ENCODE measurements at places on chromosomes 1 and 21.

DNA sequence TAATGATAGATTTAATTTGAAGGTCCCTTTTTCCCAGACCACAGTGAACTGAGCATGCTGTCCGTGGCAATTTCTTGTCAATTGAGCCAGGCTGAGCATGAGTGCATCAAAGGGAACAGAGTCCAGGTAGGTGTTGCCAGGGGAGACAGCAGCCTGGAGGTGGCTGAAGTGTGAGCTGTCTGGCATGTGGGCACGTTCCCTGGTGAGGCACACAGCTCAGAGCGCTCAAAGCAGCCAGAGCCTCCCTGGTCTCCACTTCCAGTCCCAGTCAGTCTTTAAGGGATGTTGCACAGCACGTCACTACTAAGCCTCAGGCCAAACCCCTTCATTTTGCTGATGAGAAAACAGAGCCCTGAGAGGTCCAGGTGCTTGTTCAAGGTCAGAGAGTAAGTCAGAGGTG lies 251.4 kb downstream of the MATN1 start:
- no peak for DNase-seq

GRCh38 chr1:206796116-206796515 lies 23.8 kb upstream of the IL10 start:
- no peak for DNase-seq

DNA sequence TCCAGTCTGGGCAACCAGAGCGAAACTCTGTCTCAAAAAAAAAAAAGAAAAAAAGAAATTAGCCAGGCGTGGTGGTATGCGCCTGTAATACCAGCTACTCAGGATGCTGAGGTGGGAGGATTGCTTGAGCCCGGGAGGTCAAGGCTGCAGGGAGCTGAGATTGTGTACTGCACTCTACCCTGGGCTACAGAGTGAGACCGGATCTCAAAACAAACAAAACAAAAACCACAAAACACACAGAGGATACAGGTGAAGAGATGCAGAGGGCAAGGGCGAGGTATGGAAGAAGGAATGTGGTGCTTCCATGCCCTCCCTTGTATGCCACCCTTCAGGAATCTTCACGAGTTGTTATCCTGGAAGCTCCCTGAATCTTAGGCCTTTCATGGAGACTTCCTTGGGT lies 68.5 kb downstream of the NDUFS5 start:
- no peak for DNase-seq

DNA sequence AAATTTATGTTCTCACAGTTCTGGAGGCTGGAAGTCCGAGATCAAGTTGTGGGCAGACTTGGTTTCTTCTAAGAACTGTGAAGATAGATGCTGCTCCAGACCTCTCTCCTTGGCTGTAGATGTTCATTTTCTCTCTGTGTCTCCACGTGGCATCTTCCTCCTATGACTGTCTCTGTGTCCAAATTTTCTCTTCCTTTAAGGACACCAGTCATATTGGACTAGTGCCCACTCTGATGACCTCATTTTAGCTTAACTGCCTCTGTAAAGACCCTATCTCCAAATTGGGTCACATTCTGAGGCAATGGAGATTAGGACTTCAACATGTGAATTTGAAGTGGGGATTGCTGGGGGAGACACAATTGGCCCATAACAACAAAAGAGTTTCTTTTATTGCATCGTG lies 125.3 kb upstream of the ETS2 start:
- no peak for DNase-seq

- DNase-seq: no peak
Observed at GRCh38 chr1:54407154-54407403, 885 bp upstream of the SSBP3 start.

- no peak for DNase-seq
Observed at GRCh38 chr1:85830837-85831236, 122.6 kb upstream of the ZNHIT6 start.

- DNase-seq: no peak
Observed at GRCh38 chr1:1842360-1843146, 48.3 kb downstream of the GNB1 start.

- no peak for DNase-seq
Observed at GRCh38 chr1:204087181-204087892, 14.4 kb downstream of the SOX13 start.

DNA sequence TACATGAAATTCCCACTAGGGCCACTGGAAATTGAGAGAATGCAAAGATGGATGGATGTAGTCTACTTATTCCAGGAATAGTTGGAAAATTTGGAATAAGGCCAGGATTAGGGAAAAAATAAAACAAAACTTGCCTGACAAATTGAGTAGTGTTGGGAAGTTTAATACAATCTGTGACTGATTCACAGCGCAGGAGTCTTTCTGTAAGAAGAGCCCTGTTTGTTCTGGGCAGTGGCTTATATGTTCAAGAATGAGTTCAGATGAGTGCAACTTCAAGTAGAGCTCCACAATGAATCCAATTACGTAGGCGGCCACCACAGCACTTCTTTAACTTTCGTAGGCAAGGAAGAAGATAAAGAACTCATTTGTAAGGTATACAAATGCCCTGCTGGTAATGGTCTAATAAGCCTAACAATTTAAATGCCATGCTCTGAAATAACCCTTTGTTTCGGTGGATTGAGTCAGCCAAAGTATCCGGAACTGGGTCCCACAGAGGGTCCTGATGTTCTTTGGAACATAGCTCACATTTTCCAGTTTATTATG lies 47.1 kb upstream of the KCNE1 start:
- no peak for DNase-seq

DNA sequence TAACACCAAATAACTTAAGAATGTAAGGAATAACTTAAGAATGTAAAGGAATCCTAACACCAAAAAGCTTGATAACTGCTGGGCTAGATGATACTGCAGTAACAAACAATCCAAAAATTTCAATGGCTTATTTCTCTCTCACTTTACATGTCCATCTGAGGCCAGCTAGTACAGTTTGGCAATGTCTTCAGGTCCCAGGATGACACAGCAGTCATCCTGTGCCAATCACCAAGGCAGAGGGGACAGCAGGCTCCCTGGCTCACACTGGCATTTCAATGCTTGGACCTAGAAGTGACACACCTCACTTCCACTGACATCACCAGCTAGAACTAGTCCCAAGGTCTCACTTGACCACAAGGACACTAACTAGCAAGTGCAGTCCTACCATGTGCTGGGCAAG lies 15.3 kb downstream of the DNAJC11 start:
- no peak for DNase-seq

GRCh38 chr21:43847301-43847700 lies 17.7 kb upstream of the AGPAT3 start:
- DNase-seq: no peak

DNA sequence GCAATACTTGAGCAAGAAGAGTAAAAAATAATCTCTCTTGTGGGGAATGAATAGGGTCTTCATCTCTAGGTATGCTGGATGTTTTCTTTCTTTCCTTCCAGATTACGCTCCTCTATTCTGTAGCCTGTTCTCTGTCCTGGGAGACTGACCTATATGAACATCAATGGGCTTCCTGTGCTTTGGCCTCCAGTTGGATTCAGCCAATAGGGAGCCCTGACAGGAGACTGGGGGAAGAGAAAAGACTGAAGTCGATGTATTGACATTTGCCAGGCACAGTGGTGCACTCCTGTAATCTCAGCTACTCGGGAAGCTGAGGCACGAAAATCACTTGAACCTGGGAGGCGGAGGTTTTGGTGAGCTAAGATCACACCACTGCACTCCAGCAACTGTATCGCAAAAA lies 17.6 kb downstream of the SEMA6C start:
- DNase-seq: no peak

DNA sequence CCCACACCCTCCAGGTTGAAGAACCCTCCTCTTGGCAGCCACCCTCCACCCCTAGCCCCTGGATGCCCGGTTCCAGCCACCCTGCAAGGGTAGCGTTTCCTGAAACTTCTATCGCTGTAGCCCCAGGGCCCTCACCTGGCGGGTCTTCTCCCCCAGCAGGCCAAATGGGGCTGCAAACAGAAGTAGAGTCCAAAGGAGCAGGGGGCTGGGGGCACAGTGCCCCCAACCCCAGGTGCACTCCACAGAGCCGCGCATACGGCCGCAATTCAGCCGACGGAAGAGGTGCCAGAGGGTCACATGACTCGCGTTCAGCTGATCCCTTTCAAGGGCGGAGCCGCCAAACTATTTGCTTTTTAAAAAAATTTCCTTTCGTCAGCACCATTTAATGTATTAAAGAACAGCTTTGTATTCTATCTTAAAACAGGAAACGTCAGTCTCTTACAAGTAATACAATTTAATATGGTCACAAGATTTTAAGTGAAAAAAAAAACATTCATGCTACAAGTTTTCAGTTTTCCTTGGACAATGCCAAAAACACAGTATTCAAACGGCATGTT lies at the start of gene GLMP:
Gene GLMP (minus strand): TSS at position 289 of the 557 bp plus-strand sequence. CDS start 34 bp downstream, at position 255.
- peak; percentile 73 for DNase-seq

- DNase-seq: peak; percentile 44
Observed at GRCh38 chr21:42653231-42654061, at the start of gene PDE9A. Gene PDE9A (plus strand): TSS chr21:42653621. CDS start chr21:42653815, 194 bp downstream.

- DNase-seq: no peak
Observed at GRCh38 chr21:27837936-27838335, 871.0 kb upstream of the ADAMTS5 start.

GRCh38 chr1:242824435-242824834 lies 299.9 kb upstream of the PLD5 start:
- no peak for DNase-seq

DNA sequence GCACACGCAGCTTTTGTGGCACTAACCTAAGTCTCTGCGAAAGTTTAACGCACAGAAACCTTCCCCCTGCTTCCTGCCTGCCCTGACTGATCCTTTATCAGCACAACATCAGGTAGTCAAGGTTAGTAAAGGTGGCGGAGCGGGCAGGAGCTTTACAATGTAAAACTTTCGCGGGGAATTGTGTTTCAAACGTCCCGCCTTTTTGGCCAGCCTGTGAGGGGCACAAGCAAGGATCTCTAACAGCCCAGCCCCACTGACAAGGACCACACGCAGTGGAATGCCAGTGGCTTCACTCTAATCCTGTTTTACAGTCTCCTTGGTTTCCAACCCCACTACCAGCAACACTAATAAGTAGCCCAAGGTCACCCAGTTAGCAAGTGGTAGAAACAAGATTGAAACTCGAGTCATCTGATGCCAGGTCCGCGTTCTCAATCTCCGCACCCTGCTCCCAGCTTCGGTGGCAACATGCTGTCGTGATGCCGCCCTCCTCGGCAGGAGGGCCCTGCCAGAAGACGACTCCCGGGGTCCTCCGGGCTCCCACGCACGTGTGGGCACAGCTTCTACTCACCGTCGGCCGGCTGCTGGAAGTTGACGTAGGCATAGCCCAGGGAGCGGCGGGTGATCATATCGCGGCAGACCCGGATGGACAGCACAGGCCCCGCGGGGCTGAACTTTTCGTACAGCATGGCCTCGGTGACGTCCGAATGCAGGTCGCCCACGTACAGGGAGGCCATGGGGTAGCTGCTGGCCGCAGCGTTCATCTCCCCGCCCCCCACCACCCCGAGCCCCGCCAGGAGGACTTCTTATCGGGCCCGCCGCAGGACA lies 1.2 kb downstream of the PABPC4 start:
- peak; percentile 62 for DNase-seq

DNA sequence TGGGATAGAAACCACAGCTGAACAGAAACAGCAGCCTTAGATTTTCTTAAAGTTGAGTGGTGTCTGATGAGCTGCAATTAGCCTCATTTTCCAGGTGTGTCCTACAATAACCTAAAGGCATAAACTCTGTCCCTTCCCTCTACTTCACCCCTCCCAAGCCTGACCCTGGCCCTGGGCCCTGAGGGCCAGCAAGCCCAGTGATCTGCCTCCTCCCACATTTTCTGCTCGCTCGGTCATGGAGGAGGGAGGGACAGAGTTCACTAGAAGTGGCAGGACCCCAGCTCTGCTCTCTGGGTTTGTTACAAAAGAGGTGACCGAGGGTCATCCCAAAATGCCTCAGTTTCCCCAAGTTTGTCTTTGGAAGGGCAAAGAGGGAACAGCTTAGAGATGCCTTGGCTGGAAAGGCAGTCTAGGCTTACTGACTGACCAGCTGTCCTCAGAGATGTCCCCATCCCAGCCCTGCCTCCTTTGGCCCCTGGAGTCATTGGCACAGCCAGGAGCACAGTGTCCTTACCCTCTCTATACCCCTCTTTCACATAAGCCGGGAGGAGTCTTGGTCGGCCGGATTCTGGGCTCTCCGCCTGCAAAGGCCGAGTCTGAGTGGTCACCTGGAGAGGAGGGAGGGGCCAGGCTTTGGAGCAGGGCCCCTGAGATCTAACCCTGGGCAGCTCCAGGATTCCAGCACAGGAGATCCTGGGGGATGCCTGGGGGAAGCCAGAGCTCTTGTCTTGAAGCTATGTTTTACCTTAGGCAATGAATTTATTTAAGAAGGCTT lies 172.7 kb downstream of the PTPRU start:
- no peak for DNase-seq

DNA sequence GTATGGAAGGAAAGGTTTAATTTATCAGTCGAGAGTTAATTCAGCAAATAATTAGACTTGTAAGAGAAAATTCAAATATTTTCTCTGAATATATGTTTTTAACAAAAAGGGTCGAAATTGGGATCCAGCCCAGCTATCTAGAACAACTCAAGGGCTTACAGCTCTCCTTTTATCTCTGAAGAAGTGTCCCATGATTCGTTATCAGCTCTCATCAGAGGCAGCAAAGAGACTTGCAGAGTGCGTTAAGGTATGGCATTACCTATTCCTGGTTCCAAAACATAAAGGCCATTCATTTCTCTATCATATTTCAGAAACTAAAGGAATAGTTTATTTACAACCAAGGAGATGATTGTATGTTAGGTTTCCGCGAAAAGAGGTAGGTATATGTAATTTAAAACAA lies 9.4 kb downstream of the VPS45 start:
- no peak for DNase-seq

DNA sequence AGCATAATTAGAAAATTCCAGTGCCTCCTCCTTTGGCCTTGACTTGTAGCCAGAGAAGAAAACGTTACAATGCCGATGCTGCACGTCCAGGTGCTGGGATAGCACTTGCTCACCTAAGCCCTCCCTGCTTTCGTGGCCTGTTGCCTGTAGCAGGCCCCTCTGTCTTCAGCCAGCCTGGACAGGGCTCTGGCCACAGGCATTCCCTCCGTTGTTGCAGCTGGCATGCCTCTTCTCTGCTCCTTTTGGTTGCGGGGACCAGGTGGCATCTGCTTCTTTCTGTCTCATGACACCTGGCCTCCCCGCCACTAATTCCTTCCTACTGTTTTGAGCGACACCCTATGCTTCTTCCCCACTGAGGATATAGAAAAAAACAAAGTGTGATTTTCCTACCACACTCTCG lies 54.6 kb upstream of the MORC3 start:
- no peak for DNase-seq

- DNase-seq: no peak
Observed at GRCh38 chr1:201470581-201470980, 1.6 kb upstream of the PHLDA3 start.

- DNase-seq: no peak
Observed at GRCh38 chr1:223802602-223803001, 43.1 kb downstream of the TP53BP2 start.

- no peak for DNase-seq
Observed at GRCh38 chr1:29123053-29123886, 433 bp downstream of the TMEM200B start.

GRCh38 chr1:230065161-230065560 lies 1.9 kb upstream of the GALNT2 start:
- DNase-seq: no peak

GRCh38 chr1:179828554-179829110 lies 49.0 kb downstream of the TOR1AIP2 start:
- no peak for DNase-seq

- no peak for DNase-seq
Observed at GRCh38 chr1:230798491-230798890, 51.3 kb downstream of the CAPN9 start.
